ENCODE measurements at places on chromosomes 7 and 10. TPM values are rescaled to one million over a fixed set of nuclear protein-coding genes. Genes with fewer than 3 reads are reported as not detected.

- DNase-seq = no peak
These were observed 108.7 kb downstream of the TYW1 start for GRCh38 chr7:67105377-67105776.

DNA sequence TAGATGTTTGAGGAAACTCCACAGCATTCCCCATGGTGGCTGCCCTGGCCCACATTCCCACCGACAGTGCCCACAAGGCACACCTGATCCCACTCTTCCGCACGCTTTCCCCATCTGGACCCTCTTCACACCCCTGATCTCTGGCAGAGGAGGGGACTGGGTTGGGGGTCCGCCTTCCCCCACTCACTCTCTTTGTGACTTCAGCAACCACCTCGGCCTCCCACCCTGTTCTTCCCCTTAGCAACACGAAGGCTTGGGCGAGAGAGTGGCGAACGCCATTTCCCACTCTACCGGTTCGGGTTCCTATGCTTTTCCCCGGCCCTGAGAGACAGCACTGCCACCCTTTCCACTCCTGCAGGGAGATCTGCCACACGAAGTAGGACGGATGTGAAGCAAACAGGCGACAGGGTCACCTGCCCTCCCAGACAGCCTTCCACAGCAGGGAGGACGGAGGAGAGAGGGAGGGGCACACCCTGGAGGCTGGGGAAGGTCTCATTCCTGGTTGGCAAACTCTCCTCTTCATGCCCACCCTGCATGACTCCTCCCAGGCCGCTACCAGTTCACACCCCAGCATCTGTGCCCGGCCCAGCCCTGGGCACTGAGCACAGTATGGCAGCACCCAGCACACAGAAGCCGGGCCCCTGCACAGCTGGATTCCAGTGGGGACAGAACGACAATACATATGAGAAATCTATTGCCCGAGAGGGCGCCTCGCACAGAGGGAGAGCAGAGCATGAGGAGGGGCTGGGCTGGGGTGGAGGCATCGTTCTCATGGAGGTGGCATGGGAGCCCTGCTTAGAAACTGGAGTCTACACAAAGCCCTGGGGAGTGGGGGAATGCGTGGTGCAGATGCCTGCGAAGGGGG, 93.5 kb downstream of the PAXIP1 start:
- DNase-seq = no peak

GRCh38 chr7:13829231-13829630, 160.2 kb downstream of the ETV1 start:
- DNase-seq = no peak

DNA sequence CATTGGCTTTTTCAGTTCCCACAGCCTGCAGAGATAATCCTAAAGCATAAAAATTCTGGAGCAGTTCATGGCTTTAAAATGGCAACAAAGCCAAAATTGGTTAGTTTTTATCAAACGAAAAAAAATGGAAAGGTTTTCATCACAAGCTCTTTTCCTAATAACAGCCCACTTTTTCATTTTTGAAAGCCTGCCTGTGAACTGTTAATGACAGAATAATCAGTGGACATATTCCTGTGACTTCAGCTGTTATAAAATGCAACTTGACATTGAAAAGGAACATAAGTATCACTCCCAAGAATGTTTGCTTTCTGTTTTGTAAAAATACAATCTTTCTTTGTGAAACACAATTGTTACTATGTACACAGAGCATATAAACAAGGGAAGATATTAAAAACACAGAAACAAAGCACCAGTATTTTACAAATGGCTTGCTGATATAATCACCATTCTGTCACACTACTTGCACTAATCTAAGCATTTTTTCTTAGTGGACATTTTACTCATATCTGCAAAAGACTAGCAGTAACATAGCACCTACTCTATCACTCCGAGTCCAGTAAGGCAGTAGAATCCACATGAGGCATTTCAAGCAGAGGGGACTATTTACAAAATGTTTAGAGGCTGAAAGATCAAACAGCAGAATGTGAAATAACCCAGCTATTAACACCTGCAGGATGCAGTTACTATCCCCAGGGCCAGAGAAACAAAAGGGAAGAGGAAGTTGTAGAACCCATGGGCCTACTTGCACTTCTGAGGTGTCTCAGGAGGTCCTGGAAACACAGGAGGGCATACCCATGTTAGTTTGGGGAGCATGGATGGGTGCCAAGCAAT, 26.4 kb downstream of the MACC1 start:
- DNase-seq = no peak

DNA sequence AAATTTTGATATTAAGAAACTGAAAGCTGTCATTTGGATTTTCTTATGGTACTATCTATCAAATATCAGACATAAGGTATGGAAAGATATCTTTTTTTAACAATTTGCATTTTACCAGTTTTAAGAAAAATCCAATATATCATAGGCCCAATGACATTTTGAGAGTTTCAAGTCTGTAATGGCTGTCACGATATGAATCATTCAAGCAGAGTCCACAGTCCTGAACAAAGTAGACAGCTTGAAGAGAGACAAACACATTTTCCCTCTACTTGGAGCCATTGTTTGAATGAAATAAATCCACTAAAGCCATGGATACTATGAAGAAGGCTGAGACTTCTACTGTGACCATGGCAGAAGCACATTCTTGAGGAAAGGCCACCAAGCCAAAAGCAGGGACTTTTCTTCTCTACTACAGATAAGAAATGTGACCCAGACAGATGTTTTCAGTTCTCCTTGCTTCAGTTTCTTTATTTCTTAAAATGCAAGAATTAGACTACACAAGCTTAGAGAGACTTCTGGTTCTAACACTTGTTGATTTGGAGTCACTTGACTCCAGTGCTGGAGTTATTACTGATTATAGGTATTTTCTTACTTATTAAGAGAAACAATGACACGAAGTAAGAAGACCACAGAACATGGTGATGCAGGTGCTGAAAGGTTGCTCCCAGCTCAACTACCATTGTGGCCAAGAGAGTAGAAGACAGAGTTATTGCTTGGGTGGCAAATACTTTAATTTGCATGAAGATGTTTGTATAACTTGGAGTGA, 429.1 kb downstream of the KIF20B start:
- DNase-seq = no peak

DNA sequence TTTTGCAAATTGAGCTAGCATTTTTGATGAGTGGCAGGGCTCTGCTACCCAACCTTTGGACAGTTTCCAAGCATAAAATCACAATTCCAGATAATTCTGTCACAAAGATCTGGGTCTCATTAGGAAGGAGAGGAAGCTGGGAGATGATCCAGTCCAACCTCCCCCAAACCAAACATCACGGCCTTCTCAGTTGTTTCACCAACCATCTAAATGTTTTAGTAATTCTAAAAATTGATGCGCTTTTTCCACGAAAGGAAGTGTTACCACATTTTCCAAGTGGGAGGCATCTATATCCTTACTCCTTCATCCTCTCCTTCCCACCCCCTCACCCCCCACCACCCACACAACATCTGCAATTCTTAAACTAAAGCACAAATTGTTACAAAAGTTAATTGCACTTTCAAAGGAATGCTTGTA, 108.3 kb downstream of the EGFR start:
- no peak for DNase-seq

DNA sequence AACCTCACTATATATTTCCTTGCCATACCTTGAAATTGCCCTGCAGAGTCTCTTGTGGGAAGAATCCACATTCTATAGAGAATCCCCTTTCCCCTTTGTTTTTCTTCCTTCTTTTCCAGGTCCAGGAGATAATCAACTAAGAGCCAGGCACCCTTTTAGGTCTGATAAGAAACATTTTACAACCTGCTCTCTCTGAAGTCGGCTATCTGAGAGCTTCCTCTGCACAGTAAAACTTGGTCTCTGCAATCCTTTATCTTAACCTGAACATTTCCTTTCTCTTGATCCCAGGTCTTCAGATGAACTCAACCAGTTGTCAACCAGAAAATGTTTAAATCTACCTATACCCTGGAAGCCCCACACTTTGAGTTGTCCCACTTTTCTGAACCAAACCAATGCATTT, 19.5 kb upstream of the PTER start:
- no peak for DNase-seq

DNA sequence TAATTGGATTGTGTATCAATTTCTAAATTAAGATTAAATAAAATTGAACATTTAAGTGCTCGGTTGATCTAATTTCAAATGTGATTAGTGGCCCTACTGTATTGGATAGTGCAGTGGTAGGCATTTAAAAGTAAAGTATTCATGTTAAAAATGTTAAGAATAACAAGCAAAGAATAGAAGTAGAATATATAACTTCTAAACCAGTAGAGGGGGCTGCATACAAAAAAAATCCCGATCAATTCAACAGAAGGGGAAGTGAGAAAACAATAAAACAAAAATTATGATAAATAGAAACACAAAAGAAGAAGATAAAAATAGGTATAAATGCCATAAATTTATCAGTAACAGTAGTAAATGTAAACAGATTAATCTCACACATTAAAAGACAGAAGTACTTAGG, 24.9 kb upstream of the WDFY4 start:
- DNase-seq = no peak

Gene ZNF365
- 0.21 TPM for total RNA-seq

Gene FXYD4
- 13.8 TPM for total RNA-seq

Gene SND1
- total RNA-seq = 208 TPM

Gene PTF1A
- not detected for total RNA-seq

Gene CYP26A1
- not detected for total RNA-seq

Measured in ureter (tissue), 1 donor.